ENCODE measurements at places on chromosomes 6 and 20.

DNA sequence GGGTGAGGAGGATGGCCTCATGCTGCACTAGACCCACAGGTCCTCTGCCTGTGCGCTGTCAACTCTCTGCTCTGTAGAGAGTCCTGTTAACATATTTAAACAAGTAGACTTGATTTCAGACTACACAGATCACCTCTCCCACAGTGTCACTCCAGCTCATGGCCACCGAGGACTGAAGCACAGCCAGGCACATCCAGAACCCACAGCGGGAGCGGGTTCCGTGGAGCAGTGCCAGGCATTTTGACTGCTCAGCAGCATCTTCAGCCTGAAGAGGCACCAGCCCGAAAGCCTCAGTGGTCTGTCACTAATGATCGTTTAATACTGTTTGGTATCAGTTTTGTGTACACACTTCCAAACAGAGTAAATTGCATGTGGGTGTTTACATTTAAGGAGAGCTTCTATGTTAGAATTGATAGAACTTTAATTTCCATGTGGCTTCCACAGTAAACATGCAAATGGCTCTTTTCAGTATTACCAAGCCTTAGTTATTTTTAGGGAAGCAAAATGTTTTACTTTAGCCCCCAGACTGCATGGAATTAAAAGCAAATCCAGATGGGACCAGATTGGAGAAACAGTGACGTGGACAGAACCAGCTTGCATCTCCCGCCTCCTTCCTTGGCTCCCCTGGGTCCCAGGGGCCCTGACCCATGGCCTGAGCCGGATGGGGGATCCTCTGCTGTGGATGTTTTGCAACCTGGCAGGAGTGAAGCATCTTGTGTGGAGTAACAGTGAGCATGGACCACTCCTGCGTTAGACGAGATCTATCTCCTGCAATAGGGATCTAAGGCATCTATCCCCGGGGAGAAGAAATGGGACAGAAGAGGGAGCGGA lies 196.7 kb upstream of the CDH4 start:
- no peak for DNase-seq

GRCh38 chr20:19642860-19643259 lies 115.2 kb upstream of the RIN2 start:
- DNase-seq = no peak

DNA sequence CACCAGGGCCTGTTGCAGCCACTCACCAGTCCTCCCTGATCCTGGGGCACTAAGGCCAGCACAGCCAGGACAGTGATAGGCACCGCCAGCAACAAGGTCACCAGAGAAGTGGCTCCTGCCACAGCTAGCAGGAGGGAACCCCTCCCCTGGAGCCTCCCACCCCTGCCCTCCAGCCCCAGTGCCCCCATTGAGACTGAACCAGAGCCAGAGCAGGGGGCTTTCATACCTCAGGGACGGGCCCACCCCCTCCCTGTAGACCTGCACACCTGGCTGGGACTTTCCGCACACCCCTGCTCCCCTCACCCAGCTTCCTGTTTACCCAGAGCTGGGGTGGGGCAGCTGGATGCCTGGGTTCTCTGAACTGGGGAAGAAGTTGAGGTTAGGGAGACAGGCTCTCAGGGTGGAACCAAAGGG lies at the start of gene LTB:
Gene LTB (minus strand): TSS at position 195 of the 414 bp plus-strand sequence. CDS start 7 bp downstream, at position 188.
- no peak for DNase-seq

GRCh38 chr6:147507162-147508041 lies 1.1 kb upstream of the SAMD5 start:
- no peak for DNase-seq

GRCh38 chr6:56038764-56039163 lies 163.4 kb upstream of the BMP5 start:
- no peak for DNase-seq

DNA sequence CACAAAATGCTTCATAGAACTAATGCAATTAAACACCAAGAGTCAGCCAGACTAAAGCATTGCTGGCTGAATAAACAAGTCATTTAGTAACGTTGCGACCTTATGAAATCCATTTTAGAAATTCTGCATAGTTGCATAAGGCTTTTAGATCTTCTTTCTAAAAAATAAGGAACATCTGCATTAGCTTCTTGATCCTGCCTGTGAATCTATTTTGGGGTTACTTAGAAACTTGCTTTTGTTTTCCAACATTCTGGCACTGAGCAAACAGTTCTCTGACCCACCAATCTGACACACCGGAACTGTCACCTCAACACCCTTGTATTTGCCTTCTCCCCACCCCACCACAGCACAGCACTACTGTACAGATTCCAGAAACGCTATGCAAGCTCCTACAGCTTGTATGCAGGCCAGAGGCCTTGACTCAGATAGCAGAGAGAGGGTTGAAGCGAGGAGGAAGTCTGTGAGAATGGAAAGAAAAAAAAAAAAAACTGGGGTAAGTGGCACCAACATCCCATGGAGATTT lies 55.0 kb downstream of the KIF13A start:
- peak; percentile 85 for DNase-seq

- no peak for DNase-seq
Observed at GRCh38 chr20:62066983-62067433, 1.3 kb upstream of the TAF4 start.

DNA sequence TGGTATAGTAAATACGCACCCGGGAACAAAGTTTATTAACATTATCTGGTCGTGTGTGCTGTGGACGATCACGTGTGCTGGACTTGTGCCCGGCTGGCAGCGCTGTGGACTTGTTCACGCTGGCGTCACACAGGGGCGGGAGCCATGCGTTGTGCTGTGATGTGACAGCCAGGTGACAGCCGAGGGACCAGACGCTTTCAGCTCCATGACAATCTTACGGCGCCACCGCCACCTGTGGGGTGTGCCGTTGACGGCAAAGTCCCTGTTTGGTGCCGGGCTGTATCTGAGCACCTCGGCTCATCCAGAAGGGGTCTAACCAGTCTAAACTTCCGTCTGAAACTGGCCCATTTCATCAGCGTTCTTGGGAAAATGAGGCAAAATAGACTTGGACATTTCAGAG lies 25.2 kb downstream of the DLL1 start:
- DNase-seq = no peak

DNA sequence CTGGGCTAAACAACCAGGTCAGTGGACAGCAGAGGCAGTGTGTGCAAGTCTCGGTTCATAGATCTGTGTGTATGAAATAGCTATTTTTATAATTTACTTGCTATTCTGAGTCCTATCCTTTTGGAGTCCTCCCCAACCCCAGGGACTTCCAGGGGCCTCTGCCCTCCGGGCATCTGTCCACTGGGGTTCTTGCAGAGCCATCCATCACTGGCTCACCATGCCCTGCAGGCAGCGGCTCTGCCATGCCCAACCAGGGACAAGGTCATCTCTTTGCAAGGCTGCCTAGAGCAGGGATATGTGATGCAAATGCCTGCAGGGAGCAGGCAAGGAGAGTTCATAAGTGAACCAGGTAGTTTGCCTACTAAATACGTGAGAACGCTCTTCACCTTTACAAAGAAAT lies 10.5 kb upstream of the BEND3 start:
- no peak for DNase-seq

DNA sequence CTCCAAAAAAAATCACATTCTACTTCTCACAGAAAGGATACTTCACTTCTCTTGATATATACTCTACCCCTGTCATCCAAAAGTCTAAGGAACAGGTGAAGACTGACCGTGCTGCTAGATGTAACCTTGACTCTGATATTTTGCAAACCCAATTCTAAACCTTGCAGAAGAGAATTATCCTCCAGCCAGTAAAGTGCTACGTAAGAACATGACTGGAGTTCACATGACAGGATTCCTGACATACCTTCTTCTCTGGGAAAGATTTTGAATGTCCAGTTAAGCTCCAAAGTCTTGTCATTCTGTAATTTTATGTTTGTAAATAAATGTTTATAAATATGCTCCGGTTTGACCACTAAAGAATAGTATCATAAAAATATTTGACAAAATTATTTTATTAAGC lies 35.8 kb downstream of the BTBD9 start:
- DNase-seq = no peak

DNA sequence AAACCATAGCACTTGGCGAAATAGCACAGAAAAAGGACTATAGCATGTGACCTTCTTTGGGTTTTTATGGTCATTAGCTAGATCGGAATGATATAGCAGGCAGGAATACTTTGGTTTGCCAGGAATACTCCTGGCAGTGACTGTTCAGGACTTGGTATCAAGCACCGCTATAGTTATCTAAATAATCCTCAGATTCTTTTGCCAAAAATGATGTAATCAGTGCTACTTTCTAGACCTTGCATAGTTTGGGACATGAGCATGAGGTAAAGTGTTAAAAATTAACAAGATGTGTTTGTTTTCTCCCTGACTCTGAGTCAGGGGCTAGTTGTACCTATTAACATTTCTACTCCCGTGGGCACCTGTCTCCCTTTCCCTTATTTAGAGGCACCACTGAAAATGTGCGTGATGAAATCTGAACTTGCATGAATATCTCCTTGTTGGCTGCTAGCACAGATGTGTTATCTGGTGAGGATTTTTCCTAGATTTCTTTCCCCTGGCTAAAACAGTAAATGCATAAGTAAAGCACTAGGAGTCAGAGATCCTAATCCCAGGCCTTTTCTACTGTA lies 511.0 kb downstream of the CDKAL1 start:
- DNase-seq = no peak

GRCh38 chr6:53244958-53245357 lies 96.3 kb upstream of the GCM1 start:
- DNase-seq = no peak
